SK-N-SH (cell line): ENCODE measurements at places on chromosomes 6 and 20. TPM values are rescaled to one million over a fixed set of nuclear protein-coding genes. Genes with fewer than 3 reads are reported as not detected.

OSBPL2 gene
- 17.7 and 18.7 TPM in 2 replicates for polyA plus RNA-seq

PCK1 gene
- not detected in 2 replicates for polyA plus RNA-seq

CRISP3 gene
- not detected in 2 replicates for polyA plus RNA-seq

TP53INP2 gene
- polyA plus RNA-seq = 4.9 and 6.4 TPM in 2 replicates

OLIG3 gene
- not detected in 2 replicates for polyA plus RNA-seq

SLC24A3 gene
- polyA plus RNA-seq = not detected in 2 replicates

MMP24 gene
- polyA plus RNA-seq = 18.1 and 19.0 TPM in 2 replicates

C20orf141 gene
- 1.1 and 1.2 TPM in 2 replicates for polyA plus RNA-seq

DNA sequence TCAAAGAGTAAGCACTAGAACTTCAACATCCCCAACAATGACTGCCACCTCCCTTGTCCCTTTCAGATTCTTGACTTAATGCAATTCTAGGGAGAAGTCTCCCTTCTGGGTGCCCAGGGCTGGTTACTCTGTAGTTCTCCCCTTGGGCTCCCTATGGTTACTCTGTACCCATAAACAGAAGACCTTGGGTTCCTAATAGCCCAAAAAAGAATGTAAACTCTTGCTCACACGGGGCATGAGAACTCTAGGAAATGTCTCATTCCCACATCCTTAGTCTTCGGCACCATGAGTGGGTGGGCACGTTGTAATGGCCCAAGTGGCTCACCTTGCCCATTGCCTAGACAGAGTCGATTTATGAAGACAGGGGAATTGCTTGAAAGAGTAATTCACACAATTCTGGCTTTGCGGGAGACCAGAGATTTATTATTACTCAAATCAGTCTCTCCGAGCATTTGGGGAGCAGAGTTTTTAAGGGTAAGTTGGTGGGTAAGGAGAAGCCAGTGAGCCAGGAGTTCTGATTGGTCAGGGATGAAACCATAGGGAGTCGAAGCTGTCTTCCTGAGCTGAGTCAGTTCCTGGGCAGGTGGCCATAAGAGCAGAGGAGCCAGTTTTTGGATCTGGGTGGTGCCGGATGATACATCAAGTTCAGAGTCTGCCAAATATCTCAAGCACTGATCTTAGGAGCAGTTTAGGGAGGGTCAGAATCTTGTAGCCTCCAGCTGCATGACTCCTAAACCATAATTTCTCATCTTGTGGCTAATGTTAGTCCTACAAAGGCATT is 61.2 kb upstream of the SIRPG start:
- DNase-seq = no peak

GRCh38 chr20:20411402-20411801 is 43.5 kb downstream of the INSM1 start:
- DNase-seq = no peak

DNA sequence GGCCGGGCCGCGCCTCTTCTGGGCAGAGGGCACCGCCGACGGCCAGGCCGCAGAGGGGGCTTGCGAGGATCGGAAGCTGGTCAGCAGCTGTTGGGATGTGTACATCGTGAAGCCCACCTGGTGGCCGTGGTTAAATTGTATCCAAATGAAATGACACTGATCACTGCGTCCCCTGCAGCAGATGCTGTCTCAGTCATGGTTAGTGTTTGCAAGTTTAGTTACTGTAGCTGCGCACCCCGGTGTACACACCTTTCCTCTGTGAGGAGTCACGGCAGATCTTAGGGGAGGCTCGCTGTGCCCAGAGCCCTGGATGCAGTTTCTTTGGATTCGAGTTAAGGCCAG is 653 bp downstream of the NAA20 start:
- DNase-seq = no peak

DNA sequence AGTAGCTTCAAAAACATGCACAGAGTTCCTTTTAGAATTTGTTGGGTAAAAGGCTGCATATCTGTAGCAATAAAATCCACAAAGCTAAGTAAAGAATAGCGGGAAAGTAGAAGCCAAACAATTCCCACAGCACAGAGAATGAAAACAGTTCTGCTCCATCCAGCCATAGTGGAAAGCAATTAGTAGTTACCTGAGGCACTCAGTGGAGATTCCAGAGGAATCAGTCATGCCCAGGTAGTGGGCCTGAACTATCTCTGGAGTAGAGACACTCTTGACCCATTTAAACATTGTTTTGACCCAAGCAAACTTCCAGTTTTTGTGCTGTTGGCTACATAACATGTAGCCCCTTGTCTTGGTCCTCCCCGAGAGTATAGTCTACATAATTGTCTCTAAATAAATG is 559.5 kb upstream of the PTCHD4 start:
- no peak for DNase-seq

DNA sequence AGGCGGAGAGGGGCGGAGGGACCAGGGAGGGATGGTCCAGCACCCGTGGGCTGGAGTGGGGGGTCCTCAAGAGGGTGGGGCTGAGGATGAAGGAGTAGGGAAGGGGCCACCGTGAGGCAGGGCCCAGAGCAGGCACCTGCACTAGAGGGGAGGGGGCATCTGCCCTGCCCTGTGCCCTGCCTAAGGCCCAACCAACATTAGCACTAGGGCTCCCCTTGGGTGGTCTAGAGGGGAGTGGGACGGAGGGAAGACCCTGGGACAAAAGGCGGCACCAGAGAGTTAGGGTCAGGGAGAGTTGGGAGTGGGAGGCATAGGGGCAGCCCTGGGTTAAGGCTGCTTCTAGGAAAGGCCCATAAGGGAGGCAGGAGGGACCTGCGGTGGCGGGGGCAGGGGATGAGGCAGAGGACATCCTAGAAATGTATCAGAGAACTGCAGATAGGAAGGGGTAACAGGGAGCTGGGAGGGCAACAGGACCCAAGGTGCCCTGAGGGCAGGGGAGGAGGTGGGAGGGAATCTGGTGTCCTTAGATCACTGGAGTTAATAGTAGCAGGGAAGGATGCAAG is 24.5 kb downstream of the HLA-F start:
- DNase-seq = peak; percentile 25

DNA sequence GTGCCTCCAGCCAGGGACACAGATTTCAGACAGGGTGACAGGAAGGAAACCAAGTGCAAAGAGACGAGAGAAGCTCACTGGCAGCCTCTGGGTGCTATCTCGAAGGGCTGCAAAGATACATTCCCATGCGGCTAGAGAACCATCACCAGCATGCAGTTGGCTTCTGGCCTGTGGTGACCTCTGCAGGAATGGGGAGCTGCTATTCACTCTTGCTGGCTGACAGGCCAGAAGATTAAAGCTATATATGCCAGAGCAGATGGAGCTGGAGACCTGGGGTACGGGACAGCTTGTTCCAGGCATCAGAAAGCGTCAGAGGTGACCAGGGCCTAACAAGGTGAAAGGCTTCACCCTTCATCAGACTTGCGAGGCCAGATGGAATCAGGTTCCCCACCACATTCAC is 20.0 kb downstream of the MAP1LC3A start:
- DNase-seq = no peak

GRCh38 chr6:126919947-126920346 is 198.5 kb upstream of the RSPO3 start:
- no peak for DNase-seq

- no peak for DNase-seq
Observed at GRCh38 chr6:110322874-110323242, 35.3 kb downstream of the METTL24 start.

GRCh38 chr20:35387334-35387733 is 24.4 kb downstream of the UQCC1 start:
- DNase-seq = no peak

DNA sequence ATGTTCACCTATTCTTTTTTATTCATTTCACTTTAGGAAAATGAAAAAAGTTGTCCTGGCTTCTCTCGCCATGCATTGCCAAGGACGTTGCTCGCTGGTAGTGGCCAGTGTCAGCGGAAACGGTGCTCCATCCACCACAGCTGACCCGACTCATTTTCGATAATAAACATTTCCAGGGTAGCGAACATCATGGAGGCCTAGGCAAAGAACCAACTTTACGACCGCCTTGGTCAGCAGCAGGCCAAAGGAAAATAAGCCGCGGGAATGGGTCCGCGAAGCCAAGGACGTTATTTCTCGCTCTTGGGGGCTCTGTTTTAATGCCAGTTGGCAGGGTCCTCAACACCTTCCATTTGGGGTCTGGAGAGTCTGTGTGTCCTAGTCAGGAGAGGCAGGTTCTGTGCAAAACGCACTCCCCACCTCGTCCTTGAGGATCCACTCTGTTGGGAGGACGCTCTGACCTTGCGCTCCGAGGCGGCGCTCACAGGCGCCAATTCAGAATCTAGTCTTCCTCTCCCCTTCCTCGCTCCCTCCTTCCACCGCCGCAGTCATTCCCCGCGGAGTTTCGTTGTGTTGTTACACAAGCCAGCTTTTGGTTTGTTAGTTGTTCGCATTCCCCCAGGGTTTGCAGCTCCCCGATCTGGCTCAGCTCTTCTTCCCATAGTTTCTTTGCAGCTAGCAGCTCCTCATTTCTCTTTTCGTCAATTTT is 4.1 kb upstream of the PAX1 start:
- no peak for DNase-seq

- no peak for DNase-seq
Observed at GRCh38 chr20:13464702-13465101, 174.0 kb downstream of the TASP1 start.

DNA sequence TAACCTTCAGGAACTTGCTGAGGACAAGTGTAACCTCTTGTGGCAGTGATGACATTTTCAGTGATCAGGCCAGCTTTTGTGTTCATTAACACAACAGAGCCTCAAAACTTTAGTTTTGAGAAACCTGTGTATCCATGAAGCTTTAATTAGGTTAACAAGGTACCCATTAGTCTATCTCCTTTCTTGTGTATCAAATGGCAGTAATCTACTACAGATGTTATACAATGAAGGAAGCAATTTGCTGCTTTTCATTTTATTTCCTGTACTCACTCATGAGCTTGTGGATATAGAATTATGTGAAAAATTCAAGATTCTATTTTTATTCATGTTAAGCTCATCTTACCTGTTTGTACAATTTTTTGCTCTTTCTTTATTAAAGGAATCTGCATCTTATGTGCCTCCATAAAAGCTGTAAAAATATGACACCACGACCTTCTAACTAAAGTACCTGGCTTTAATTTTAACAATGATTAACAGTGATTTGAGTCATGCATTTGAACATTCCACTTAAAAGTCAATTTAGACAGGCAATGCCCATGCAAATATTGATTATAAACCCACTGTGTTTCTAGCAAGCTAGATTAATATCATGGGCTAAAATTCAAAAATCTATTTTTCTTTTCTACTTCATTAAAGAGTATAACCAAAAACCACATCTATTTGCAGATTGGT is 897.3 kb downstream of the KIF16B start:
- DNase-seq = peak; percentile 11

GRCh38 chr6:120960761-120961160 is 373.5 kb downstream of the TBC1D32 start:
- DNase-seq = no peak

DNA sequence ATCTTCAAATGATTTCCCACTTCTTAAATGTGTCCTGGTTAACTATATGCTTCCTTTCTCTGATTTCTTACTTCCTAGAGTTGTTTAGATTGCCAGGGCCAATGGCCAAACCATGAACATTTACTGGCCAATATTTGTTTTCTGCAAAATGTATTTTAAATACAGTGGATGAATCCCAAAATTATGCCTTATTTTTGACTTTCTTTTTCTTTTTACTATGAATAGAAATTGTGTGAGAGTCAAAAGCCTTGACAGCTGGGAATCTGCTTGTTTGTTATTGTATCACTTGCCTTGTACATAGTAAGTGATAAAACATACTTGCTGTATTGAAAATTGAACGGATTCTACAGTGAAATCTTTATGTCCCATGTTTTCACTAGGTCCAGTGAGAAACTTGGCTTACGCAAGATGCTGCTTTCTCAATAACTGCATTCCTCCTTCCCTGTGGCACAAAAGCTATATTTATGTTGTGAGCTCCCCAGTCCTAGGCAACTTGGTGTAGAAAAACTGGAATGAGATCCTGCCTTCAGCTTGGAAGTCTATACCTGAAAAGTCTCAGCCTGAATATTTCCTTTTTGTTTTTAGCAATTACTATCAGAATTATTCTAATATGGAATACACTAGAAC is 295.2 kb downstream of the EPHA7 start:
- DNase-seq = no peak

GRCh38 chr6:62891065-62891647 is 320.1 kb upstream of the FKBP1C start:
- DNase-seq = peak; percentile 0

GRCh38 chr6:147418523-147418922 is 90.0 kb upstream of the SAMD5 start:
- DNase-seq = no peak
